Gastroesophageal sphincter (tissue), 4 donors: ENCODE measurements at places on chromosomes 7 and 10. TPM values are rescaled to one million over a fixed set of nuclear protein-coding genes. Genes with fewer than 3 reads are reported as not detected.
A peak's percentile ranks its signal among the peaks of the same experiment; 100 is the strongest.

Gene COBL
- total RNA-seq: 30.1 TPM

GRCh38 chr7:26480156-26480555 is 188.5 kb downstream of the SNX10 start:
- no peak for ATAC-seq

Gene DNAH11
- total RNA-seq: 31.8 TPM

- no peak for ATAC-seq
Observed at GRCh38 chr7:882336-883035, 6.1 kb downstream of the GET4 start.

Gene TUBB8
- total RNA-seq: not detected

Gene TCERG1L
- not detected for total RNA-seq

DNA sequence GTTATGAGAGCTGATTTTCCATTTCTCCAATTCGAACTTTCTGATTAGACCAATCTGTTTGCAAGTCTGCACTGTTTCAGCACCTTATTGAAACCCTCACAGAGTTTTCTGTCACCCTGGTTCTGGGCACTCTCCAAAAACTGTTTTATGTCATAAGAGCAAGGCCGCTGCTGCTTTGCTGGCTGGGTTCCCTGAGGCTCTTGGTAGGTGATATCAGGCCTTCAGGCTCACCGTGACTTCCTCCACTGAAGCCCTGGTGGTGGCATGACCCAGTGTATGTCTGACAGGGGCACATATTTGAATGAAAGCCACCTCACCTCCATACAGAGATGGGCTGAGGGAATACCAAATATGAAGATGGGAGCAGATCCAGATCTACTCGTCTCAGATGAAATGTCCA is 8.3 kb downstream of the RABGEF1 start:
- ATAC-seq: no peak

Gene ENO4
- 0.58 TPM for total RNA-seq

Gene RUFY2
- 28.7 TPM for total RNA-seq

DNA sequence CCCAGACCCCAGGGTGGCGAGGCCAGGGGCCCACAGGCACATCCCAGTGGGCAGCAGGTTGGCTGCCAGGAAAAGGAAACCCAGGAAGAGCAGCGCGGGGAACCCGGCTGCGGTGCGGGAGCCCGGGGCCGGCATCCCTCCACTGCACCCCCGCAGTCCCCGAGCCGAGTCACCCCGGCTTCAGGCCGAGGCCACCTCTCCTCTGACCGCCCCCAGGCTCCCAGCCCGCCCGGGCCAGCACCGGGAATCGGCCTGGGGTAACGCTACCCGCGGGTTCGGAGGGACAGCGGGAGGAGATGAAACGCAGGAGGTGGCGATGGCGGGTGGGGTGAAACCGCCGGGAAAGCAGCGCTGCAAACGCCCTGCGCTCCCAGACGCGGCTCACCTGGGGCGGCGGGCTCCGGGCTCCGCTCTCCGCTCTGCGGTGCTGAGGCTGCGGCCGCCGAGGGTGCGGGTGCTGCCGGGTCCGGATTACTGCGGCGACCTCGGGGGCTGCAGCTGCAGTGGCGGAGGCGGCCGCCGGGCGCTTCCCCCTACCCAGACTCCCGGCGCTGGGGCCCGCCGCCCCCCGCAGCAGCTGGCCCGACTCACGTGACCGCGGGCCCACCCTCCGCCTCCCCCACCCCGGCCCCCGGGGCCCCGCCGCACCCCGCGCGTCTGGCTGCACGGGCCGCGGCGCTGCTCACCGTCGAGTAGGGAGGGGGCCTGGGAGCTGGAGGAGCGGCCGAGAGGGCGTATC is at the start of gene SCRN1:
Gene SCRN1, minus strand, starts transcription at position 545 of the 739 bp plus-strand sequence. CDS start 20,734 bp downstream, outside the sequence.
- ATAC-seq: peak; percentile 65

- ATAC-seq: no peak
Observed at GRCh38 chr10:26647602-26648244, 49.8 kb upstream of the PDSS1 start.

Gene TAS2R4
- total RNA-seq: 0.67 TPM

DNA sequence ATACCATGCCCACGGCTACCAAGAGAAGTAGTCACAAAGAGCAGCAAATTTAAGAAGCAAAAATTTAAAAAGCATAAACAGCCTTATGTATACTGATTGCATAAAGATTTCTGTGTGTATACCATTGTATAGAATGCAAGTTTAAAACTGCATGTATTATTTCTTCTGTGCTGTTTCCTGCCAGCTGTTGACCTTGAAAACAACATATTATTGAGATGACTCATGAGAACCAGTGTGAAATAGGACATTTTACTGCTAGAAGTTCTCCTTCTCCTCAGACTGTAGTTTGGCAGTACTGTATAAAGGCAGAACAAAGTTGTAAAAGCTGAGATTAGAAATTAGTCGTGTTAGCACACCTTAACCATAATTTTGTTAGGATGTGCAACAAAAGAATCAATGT is 42.3 kb upstream of the SGCE start:
- no peak for ATAC-seq

GRCh38 chr7:36128448-36129047 is 24.5 kb upstream of the EEPD1 start:
- ATAC-seq: peak; percentile 94

- ATAC-seq: peak; percentile 74
Observed at GRCh38 chr7:44087911-44088838, 5.8 kb upstream of the POLM start.

Gene CCDC3
- 13.7 TPM for total RNA-seq
